Panc1 (cell line): ENCODE measurements at places on chromosomes 16 and 17. TPM values are rescaled to one million over a fixed set of nuclear protein-coding genes. Genes with fewer than 3 reads are reported as not detected.

DNA sequence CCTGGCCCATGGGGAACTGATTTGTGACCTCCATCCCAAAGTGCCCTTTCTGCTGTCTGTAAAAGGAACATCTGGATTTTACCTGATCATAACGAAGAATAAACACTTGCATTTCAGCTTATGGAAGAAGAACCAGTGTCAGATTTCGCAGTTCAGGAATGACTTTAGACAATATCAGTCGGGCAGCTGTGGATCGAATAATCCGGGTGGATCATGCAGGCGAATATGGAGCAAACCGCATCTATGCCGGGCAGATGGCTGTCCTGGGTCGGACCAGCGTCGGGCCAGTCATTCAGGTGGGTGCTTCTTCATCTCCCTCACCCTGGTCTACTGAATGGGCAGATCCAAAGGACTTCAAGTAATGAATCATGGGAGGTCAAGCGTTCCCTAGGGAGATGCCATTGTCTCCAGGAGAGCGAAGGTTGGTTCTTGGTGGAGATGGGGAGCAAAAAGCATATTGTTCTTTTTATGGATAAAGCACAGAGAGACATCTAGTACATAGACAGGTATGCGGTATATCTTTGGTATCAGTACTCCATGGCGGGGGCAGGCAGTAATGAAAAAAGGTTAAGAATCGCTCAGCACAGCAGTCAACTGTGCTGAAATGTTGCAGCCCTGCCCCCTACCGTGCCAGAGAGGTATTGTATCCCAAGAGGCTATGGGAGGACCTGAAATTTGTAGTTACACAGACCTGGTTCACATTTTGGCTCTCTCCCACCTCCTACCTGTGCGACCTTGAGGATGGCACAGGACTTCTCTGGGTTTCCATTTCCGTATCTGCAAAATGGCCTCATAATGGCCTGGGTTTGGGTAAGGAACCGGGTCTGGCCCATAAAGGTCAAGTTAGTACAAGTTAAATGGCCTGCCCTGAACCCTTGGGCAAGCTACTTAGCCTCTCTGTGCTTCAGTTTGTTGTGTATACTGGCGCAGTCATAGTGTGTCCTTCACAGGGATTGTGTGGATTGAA is 4.7 kb downstream of the COQ7 start:
- DNase-seq: no peak

TAT gene
- total RNA-seq: 0.49 TPM

DNA sequence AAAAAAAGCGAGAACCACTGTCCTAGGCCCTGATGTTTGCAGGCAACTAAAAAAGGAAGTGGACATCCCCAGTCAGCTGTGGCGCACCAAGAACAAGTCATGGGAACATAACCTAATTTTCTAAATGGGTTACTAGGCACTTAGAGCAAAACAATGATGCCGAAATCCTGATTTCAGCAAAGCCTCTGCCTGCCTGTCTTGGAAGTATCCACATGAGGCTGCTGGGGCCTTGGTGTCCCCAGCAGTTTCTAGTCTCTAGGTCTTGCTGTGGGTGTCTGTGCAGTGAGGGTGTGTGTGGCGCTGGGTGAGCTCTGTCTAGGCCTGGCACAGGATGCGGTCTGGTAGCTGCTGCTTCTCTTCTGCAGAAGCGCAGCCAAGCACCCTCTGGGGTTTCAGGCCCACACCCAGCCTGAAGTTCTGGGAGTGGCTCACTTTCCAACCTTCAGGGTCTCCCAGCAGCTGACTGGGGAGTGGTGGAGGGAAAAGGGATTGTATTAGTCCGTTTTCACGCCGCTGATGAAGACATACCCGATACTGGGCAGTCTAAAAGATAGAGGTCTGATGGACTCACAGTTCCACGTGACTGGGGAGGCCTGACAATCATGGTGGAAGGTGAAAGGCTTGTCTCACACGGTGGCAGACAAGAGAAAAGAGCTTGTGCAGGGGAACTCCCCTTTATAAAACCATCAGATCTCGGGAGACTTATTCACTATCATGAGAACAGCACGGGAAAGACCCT is 21.1 kb downstream of the STH start:
- no peak for DNase-seq

DNA sequence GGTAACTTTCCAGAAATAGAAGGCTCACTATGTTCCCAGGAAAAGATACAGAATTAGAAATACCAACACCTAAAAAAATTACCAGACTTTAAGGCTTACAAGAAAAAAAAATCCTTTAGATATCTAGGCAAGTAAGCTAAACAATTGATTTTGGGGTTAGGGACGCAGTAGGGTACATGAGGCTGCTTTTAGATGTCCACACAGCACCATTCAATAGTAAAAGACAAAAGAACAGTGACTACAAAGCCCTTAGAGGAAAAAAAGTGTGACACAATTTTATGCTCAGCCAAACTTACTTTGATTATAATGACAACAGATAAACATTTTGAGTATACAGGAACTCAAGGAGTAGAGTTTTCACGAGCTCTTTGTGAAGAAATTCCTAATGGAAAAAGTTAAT is 29.9 kb downstream of the METTL16 start:
- no peak for DNase-seq

TMEM235 gene
- not detected for total RNA-seq
